Stimulated activated CD4-positive, alpha-beta T cell treated with anti-CD3 and anti-CD28 coated beads, Interleukin-2, amount 100 ng/mL, for 24 hours (primary cell): ENCODE measurements at places on chromosomes 6 and 20.
A peak's percentile ranks its signal among the peaks of the same experiment; 100 is the strongest.

DNA sequence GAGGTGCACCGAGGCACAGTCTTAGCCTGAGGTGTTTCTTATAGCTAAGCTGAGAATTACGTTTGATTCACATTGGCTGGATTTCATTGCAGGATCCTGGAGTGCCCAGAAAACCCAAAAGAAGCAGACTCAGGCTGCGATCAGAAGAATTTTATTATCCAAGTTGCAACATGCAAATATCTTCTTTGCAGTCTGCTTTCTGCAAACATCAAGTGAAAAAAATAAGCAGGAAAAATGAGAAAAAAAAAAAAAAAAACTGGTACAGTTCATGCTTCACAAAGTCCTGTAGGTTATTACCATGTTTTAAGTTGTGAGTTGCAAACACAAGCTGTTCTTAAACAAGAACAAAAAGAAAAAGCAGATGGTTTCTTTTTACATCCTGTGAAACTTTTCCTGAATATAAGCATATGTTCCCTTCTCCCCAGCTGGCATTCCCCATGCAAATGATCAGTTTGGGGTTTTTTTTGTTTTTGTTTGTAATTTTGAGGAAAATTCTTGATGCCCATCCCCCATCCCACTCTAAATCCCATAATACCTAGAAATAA, 349.0 kb downstream of the CBLN4 start:
- no peak for DNase-seq

- no peak for DNase-seq
Measured at GRCh38 chr6:5922230-5922629, 84.5 kb downstream of the NRN1 start.

GRCh38 chr20:60691966-60692615, 560.0 kb upstream of the CDH4 start:
- DNase-seq, result no peak

DNA sequence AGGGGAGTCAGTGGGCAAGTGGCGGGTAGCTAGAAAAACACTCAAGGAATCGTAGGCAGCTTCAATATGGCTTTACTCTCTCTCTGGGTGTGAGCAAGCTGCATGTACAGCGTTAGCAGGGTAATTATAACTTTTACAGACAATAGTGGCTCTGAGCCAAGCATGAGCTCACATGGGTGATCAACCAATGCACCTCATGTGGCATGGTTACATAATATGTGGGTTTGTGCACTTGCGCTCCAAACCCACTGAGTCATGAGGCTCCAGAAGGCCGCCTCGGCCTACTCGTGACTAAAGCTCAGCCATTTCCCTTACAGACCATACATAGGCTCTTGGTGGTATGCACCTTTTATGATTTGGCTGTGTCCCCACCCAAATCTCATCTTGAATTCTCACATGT, 78.4 kb upstream of the FBXL4 start:
- DNase-seq, result no peak

DNA sequence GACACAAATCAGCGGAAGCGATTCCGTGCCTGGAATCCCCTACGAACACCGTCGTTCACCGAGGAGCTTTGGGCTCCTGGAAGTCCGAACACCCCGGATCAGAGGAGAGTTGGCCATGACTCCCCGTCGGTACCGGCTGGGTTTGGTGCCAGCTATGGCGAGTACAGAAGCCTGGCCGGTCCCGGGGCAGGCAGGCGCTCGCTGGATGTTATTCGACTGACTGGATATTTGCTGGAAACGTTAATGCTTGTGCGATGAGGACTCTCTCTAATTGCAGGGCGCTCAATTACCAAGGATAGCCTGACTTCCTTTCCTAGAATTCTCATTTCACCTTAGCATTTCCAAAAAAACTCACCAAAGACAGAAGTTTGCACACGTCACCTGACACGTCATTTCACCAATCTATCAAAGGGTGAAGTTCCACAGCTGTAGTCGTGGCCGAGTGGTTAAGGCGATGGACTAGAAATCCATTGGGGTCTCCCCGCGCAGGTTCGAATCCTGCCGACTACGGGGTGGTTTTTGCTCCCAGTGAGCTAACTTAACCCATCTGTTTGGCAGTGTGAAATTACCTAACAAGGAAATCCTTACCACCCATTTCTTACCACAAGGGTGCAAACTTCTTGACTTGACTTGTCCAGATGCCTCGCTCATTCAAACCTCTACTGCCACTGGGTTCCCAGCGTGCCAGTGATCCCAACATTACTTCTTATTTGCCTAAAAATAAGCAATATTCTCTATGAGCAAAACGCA, 22.7 kb upstream of the ZNF184 start:
- peak; percentile 79 for DNase-seq

- no peak for DNase-seq
Measured at GRCh38 chr6:140276719-140277118, 902.3 kb upstream of the CITED2 start.

- DNase-seq, result no peak
Measured at GRCh38 chr6:169701311-169701953, 397 bp downstream of the WDR27 start.

DNA sequence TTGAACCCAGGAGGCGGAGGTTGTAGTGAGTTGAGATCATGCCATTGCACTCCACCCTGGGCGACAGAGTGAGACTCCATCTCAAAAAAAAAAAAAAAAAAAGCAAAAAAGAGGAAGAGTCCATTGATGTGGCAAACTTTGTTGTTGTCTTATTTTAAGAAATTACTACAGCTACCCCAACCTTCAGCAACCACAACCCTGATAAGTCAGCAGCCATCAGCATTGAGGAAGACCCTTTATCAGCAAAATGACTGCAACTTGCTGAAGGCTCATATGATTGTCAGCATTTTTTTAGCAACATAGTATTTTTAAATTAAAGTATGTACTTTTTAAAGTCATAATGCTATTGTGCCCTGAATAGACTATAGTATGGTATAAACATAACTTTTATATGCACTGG, 48.8 kb downstream of the ZFP64 start:
- no peak for DNase-seq

DNA sequence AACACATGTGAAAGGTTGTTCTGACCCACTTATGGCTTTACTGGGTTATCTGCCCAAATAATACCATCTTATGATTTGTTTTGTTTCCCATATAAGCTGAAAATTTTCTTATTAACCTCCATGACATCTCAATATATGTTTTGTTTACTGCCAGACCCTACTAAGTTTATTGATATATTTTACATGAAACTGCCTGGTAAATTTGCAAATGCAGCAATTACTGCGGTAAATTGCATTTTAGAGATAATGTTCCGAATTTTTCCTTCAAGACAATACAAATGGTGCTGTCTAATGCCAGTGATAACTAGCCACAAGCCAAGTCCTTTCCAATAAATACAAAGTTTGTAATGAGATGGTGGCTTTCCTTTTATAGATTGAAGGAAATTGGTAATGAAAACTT, 275.9 kb downstream of the SAMD5 start:
- DNase-seq, result no peak

DNA sequence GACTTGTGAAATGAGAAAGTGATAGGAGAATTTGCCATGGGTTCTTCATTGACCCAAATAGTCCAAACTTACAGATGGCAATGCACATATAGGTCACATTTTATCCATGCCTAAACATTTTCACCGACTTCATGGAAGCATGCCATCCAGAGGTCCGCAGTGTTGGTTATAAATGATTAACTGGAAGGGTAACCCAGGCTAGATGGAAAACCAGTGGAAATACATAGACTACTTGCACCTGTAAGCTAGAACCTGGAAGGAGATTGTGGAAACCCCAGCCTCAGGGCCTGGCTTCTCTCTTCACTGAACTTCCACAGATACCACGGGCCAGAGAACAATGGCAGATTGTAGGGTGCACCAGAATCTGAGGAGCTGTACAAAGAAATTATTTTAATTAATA, 103.8 kb upstream of the SYNDIG1 start:
- no peak for DNase-seq

DNA sequence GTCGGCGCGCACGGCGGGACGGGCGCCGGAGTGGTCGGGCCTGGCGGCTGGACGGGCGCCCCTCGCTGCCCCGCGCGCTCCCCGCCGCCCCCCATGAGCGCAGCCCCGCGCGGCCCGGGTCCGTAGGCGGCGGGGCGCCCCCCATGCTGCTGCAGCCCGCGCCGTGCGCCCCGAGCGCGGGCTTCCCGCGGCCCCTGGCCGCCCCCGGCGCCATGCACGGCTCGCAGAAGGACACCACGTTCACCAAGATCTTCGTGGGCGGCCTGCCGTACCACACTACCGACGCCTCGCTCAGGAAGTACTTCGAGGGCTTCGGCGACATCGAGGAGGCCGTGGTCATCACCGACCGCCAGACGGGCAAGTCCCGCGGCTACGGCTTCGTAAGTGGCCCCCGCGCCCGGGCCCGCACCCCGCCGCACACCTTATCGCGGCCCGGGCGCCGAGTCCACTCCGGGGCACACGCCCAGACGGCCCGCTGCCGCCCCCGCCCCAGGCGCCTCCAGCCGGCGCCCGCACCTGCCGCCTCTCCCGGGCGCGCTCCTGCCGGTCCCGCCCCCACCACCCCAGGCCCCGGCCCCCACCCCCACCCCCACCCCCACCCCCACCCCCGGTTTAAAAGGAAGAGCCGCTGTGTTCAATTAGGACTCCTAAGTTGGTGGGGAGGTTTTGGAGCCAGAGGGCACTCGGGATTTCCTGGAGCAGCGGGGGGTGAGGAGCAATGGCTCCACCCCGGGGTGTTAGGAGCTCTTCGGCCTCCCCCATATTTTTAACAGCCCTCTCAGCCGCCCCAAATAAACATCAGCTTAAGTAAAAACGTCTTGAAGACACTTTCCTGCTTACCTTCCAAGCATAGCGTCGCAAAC, 474 bp downstream of the RBM38 start:
- DNase-seq, result peak; percentile 49

GRCh38 chr6:125855783-125856182, 65.0 kb downstream of the NCOA7 start:
- no peak for DNase-seq

GRCh38 chr6:11228935-11229654, 3.4 kb downstream of the NEDD9 start:
- DNase-seq, result no peak

DNA sequence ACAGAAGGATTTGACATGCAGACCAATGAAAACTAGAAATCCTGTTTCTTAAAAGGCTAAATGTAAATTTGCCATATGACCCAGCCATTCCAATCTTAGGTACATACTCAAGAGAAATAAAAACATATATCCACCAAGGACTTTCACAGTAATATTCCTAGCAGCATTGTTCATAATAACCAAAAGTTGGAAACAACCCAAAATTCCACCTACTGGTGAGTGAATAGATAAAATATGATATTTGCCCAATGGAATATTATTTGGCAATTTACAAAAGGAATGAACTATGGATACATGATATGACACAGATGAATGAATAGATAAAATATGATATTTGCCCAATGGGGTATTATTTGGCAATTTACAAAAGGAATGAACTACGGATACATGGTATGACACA, 22.7 kb downstream of the MTCL3 start:
- no peak for DNase-seq

GRCh38 chr20:37075932-37076685, 19.7 kb downstream of the RBL1 start:
- no peak for DNase-seq

- no peak for DNase-seq
Measured at GRCh38 chr6:97658090-97658489, 375.1 kb upstream of the MMS22L start.

GRCh38 chr20:62363920-62364851, 2.9 kb downstream of the LAMA5 start:
- DNase-seq, result no peak

GRCh38 chr6:90156861-90157260, 139.8 kb downstream of the BACH2 start:
- DNase-seq, result no peak

- DNase-seq, result no peak
Measured at GRCh38 chr20:46229478-46230105, 78.7 kb downstream of the CDH22 start.

GRCh38 chr6:163573503-163574179, 159.1 kb downstream of the QKI start:
- DNase-seq, result no peak

GRCh38 chr20:5127204-5127858, 523 bp downstream of the CDS2 start:
- DNase-seq, result peak; percentile 71

- DNase-seq, result no peak
Measured at GRCh38 chr6:15623276-15624116, 39.3 kb downstream of the DTNBP1 start.

DNA sequence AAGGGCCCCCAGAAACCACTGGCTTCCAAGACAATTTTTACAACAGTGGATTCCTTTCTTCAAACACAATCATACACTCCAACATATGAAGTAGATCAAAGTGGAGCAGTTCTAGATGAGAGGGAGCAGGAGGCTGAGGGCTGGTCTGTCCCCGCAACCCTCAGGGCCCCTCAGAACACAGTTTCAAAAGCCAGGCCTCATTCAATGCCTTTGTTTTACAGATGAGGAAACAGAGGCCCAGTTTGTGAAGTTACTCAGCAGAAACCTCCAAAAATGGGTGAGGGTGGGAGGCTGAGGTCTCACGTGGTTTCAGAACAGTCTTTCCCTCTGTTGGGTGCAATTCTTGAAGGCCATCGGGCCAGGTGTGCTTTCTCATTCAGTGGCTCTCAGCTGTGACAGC, 134.9 kb downstream of the SCML4 start:
- DNase-seq, result no peak

DNA sequence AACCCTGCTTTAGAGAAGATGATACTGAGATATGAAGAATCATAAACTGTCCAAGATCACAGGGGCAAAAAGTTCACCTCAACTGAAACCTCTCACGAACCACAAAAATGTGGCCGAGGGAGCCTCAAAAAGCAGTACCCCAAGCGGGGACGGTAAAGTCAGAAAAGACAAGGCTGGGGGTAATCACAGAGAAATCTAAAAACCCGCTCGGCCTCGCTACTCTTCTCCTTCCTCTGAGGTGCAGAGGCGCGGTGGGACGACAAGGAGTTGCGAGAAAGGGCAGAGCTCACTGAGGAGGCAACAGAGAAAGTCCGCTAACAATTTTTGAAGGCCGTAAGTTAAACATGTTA, 356 bp upstream of the IRAK1BP1 start:
- no peak for DNase-seq

DNA sequence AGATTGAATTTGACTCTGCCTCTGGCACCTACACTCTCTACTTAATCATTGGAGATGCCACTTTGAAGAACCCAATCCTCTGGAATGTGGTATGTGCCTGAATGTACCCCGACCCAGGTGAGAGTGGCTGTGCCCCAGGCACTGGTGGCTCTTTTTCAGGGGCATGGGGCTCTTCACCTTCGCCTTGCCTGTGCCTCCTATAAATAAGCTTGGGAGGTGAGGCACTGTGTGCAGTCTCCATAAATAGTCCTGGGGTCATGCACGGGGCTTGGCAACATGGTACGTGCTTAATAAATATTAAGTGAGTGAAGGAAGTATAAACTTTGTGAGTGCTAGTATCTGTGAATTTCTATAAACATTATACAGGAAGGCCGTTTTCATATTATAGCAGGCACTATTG, 33.0 kb downstream of the GHRH start:
- no peak for DNase-seq
